ENCODE measurements at places on chromosomes 1 and 21.

- peaks cover 6% of the 10 kb centered on the region for H3K36me3 ChIP-seq
- H3K27ac ChIP-seq, result no peak overlapping the region
- DNase-seq, result no peak
These were observed 14.7 kb upstream of the POFUT2 start for GRCh38 chr21:45302082-45303061.

DNA sequence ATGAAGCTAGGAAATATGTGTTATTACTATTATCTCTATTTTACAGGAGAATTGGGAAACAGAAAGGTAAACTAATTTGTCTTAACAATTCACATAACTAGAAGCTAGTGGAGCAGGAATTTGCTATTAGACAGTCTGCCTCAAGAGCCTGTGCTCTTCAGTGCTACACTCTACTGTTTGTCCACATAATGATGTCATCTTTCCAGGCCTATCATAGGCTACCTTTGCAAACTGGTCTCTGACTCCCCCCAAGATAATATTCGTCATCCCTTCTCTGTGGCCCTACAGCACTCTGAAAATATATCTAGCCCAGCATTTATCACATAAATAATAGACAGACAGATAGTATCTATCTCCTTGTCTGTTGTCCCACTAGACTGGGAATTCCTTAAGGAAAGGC lies 34.1 kb downstream of the TRIT1 start:
- no peak for DNase-seq
- no peak overlapping the region for H3K27ac ChIP-seq
- no peaks in the 10 kb centered on the region for H3K27me3 ChIP-seq

GRCh38 chr1:8589571-8589970 lies 227.9 kb downstream of the RERE start:
- H3K4me1 ChIP-seq, result peaks cover 11% of the 10 kb centered on the region
- DNase-seq, result no peak
- H3K36me3 ChIP-seq, result no peaks in the 10 kb centered on the region
- no peaks in the 10 kb centered on the region for H3K27me3 ChIP-seq
- H3K4me3 ChIP-seq, result no peak overlapping the region
- peak overlapping the region; percentile 78 for H3K27ac ChIP-seq

GRCh38 chr1:174799136-174799479 lies 200.6 kb upstream of the CACYBP start:
- peaks cover 9% of the 10 kb centered on the region for H3K4me1 ChIP-seq
- H3K27ac ChIP-seq, result no peak overlapping the region
- H3K27me3 ChIP-seq, result no peaks in the 10 kb centered on the region
- H3K4me3 ChIP-seq, result no peak overlapping the region
- no peaks in the 10 kb centered on the region for H3K36me3 ChIP-seq

DNA sequence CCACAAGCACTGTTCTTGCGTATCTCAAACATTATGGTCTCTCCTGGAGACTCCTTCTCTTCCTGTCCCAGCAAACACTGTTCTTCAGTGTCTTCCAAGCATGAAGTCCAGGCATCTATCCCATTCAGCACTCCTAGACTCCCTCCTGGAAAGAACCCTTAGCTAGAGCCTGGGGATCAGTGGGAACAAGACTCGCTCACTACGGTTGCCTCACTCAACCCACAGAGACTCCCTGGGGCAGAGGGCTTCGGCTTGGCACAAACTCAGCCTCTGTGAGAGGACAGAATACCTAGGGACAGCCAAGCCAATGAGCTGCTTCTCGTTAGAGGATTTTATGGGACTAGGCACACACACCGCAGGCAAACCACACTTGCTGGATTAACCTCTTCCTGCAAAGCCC lies 86.5 kb upstream of the IPO9 start:
- peaks cover 6% of the 10 kb centered on the region for H3K36me3 ChIP-seq
- peak; percentile 56 for DNase-seq
- peaks cover 58% of the 10 kb centered on the region for H3K4me1 ChIP-seq
- H3K27ac ChIP-seq, result no peak overlapping the region

Data from MCF 10A (cell line).